ENCODE measurements at places on chromosomes 6 and 20.

DNA sequence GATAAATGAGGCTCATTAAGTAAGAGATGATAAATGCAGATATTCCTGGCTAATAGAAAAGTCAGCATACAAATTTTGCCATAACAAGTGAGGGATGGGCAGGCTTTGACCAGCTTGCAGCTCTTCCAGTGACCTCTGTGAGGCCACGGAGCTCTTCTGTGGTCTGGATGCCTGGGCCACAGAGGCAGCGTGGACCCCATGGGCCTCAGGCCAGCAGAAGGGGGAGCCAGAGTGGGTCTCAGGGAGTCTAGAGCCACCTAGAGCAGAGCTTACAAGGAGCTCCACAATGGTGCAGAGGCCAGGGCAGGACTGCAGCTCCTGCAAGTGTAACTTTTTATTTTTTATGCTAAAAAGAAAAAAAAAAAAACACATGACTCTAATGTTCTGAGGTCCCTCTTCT lies 165.1 kb downstream of the ARID1B start:
- DNase-seq = no peak

- no peak for DNase-seq
Measured at GRCh38 chr6:52522655-52523054, 54.2 kb downstream of the TRAM2 start.

DNA sequence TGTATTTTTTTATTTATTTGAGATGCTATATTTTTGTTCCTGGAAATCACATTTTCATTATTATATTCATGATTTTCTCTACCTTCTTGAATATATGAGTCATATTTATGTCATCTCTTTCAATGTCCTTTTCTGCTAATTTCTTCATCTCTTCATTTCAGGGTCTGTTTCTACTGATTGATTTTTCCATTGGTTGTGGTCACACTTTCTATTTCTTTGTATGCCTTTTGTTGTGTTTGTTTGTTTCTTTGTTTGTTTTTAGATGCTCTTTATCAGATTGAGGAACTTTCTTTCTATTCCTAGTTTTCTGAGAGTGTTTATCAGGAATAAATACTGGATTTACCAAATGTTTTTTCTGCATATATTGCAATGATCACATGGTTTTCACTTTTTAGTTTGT lies 16.9 kb upstream of the MDFI start:
- no peak for DNase-seq

GRCh38 chr20:48041078-48041780 lies 255.9 kb upstream of the SULF2 start:
- DNase-seq = no peak

GRCh38 chr6:30497714-30498113 lies 8.4 kb downstream of the HLA-E start:
- DNase-seq = no peak

DNA sequence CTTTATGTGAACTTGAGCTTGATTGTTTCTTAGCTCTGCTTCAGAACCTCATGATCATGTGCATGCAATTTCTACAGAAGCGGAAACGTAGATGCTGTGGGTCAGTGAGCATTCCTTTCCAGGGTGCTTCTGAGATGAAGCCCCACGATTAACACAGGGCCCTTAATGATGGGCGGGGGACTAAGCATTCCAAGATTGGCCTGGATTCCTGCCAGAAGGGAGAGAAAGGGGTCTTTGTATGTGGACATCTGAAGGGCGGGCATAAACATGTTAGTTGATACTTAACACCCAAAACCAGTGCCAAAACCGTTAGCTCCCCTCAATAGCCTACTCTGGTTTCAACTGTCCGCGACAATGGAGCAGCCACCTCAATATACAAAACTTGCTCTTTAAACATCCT lies 46.9 kb upstream of the POU3F2 start:
- DNase-seq = no peak

GRCh38 chr6:15090145-15090579 lies 155.7 kb upstream of the JARID2 start:
- DNase-seq = no peak

GRCh38 chr6:12114055-12114503 lies 102.0 kb downstream of the HIVEP1 start:
- DNase-seq = no peak

GRCh38 chr6:116078945-116079344 lies 18.3 kb upstream of the FRK start:
- no peak for DNase-seq

DNA sequence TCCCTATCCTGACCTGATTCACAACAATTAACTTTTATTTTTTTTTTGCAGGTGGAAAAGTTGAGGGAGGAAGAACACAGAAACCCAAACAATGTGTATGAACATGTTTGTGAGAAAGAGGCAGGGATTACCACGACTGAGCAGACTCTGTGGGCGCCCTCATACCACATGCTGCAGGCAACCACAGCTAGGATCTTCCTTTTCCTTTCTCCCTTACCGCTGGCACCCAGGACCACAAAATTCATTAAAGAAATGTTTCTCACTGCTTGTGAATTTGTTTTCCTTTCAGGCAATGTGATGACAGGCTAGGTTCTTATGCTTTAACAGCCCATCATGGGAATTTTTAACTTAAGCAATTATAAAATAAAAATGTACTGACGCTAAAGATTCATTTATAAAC lies 287.1 kb downstream of the GMDS start:
- no peak for DNase-seq

- no peak for DNase-seq
Measured at GRCh38 chr6:47967843-47968242, 143.2 kb downstream of the PTCHD4 start.

GRCh38 chr20:1979106-1979778 lies 14.6 kb downstream of the PDYN start:
- no peak for DNase-seq

DNA sequence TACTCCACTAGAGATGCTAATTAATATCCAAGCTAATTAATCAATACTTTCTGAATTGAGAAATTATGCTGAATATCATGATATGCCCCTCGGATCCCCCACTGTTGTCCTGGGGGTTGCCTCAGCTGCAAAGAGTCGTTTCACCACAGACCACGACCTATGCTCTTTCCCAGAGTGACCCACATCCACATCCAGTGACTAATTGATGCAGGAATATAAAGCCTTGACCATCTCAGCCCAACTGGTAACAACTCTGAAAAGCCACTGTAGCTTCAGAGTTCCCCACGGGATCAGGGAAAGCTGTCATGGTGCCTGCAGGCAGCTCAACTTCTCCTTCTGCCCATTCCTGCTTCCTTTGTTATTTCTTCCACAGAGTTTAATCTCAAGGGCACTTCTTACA lies 116.9 kb downstream of the RWDD2A start:
- no peak for DNase-seq

GRCh38 chr6:157157258-157157657 lies 166.1 kb downstream of the TMEM242 start:
- DNase-seq = no peak

- DNase-seq = no peak
Measured at GRCh38 chr6:134593442-134593841, 275.5 kb upstream of the SGK1 start.

- no peak for DNase-seq
Measured at GRCh38 chr6:147724454-147724853, 216.0 kb downstream of the SAMD5 start.

GRCh38 chr20:278181-278580 lies 12.4 kb downstream of the C20orf96 start:
- DNase-seq = no peak

DNA sequence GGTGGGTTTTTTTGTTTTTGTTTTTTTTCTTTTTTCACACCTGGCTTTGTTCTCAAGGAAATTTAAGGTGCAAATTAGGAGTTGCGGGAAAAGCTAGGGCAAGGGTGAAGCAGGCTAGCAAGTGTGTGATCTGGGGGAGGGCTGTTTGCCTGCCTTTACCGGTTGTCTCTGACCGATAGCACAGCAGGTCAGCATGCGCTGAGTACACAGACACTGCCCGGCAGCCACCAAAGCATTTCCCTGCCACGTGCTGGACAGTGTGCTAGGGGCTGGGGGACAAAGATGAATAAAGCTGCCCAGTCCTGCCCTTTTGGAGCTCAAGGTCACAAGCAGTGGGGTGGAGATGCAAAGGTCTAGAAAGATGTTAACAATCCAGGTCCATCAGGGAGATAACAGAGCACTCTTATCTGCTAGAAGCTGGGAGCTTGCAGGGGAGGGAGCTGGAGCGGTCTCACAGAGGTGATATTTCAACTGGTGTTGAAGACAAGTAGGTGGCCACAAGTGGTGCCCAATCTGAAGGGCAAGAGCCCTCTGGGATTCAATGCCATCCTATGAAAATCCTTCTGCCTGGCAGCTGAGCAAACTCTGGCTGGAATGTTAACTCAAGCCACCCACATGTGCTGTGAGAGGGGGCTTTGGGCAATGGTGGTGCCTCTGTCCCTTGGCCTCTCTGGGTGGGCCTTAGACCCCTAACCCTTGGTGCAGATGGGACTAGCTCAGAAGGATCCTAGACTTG lies 24.5 kb downstream of the TTBK1 start:
- DNase-seq = no peak

DNA sequence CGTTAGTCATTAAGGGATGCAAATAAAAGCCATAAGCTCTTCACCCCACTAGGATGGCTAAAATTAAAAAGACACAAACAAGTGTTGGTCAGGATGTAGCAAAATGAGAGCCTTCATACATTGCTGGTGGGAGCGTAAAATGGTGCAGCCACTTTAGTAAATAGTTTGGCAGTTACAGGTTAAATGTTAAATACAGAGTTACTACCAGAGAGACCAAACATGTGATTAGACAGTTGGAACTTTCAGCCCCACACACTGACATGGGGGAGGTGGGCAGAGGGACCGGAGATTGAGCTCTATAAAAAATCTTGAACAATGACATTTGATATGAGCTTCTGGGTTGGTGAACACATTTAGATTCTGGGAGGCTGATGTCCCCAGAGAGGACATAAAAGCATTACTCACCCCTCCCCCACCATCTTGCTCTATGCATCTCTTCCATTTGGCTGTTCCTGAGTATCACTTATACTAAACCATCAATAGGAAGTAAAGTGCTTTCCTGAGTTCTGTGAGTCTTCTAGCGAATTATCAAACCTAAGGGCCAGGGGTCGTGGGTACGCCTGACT lies 20.4 kb upstream of the ZNF318 start:
- DNase-seq = no peak

DNA sequence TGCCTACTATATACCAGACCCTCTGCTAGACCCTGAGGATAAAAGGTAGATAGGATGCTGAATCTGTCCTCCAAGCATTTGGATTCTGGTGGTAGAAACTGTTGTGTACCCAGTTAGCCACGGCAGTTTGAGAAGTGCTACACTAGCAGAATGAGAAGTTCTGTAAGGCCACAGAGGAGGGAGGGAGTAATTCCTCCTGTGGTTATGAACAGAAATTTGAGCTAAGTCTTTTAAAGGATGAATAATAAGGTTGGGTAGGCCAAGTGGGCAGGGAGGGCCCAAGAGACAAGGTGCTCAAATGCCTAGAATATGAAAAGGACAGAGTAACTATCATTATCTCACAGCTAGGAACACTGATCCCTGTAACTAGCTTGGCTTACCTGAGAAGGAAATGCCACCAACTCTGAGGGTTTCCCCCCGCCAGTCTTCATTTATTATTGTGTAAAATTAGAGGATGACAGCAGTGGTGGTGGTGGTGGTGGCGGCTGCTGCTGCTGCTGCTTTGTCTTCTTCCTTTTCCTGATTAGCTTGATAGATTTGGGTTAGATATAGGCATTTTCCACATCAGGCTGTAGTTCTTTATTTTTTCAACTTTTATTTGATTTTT lies 243.3 kb downstream of the PRL start:
- DNase-seq = no peak

DNA sequence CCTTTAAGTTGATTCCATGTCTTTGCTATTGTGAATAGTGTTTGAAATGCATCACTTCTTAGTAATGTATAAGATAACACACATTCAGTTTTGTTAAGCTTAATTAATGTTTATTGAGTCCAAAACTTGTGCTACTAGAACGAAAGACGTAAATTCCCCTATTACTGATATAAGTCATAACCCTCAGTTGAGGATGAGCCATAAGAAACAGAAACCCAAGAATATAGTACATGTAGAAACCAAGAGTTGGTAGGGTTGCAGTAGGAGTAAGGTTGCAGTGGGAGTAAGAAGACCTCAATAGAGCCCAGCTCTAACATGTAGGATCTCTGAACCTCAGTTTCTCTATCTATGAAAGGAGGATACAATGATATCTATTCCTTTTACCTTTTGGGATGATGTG lies 19.3 kb downstream of the CITED2 start:
- DNase-seq = no peak

GRCh38 chr20:63442100-63442493 lies 30.4 kb downstream of the KCNQ2 start:
- peak; percentile 33 for DNase-seq

- no peak for DNase-seq
Measured at GRCh38 chr6:33613795-33614168, 7.3 kb upstream of the ITPR3 start.

GRCh38 chr20:53579581-53580375 lies 13.9 kb downstream of the ZNF217 start:
- DNase-seq = no peak

- DNase-seq = no peak
Measured at GRCh38 chr6:13708736-13709135, 2.9 kb downstream of the RANBP9 start.

DNA sequence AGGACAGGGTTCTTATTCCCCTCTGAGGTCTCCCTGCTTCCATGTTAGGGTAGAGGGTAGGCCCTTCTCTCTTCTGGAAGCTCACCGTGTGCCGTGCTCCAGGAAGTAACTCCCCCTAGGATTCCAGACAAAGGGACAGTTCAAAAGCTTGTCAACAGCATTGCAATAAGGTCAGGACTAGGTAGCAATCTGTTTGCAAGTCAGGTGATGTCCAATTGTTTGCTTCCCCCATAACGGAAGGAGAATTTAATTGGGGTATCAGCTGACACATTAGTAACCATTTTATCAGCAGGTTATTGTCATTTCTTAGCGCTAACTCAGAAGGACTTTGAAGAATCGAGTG lies 41.9 kb downstream of the SYNJ2 start:
- no peak for DNase-seq

DNA sequence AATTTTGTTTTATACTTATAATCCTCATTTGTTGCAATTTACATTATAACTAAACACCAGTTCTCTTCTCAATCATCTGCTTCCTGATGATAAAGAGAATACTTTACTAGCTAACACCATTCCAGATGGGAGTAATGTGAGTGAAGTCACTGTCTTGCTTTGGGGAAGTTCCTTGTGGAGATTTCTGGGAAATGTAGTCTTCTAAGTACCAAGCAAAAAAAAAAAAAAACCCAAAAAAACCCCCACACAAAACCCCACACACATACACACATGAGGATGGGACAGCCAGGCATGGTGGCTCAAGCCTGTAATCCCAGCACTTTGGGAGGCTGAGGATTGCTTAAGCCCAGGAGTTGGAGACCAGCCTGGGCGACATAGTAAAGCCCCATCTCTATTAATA lies 2.2 kb upstream of the SNPH start:
- DNase-seq = no peak

- no peak for DNase-seq
Measured at GRCh38 chr6:150510576-150510975, 89.1 kb upstream of the PLEKHG1 start.

GRCh38 chr6:14265049-14266021 lies 147.8 kb downstream of the CD83 start:
- DNase-seq = no peak

GRCh38 chr6:38326837-38327236 lies 312.9 kb downstream of the BTBD9 start:
- DNase-seq = no peak

- no peak for DNase-seq
Measured at GRCh38 chr6:8075185-8075584, 11.0 kb upstream of the BLOC1S5 start.

GRCh38 chr6:133108419-133108818 lies 132.7 kb upstream of the EYA4 start:
- no peak for DNase-seq

Measured in stimulated activated CD4-positive, alpha-beta T cell treated with anti-CD3 and anti-CD28 coated beads, Interleukin-12 subunit alpha, Interleukin-12 subunit beta, amount 100 ng/mL, for 48 hours (primary cell).